ENCODE measurements at places on chromosomes 13 and 19.
A peak's percentile ranks its signal among the peaks of the same experiment; 100 is the strongest.

DNA sequence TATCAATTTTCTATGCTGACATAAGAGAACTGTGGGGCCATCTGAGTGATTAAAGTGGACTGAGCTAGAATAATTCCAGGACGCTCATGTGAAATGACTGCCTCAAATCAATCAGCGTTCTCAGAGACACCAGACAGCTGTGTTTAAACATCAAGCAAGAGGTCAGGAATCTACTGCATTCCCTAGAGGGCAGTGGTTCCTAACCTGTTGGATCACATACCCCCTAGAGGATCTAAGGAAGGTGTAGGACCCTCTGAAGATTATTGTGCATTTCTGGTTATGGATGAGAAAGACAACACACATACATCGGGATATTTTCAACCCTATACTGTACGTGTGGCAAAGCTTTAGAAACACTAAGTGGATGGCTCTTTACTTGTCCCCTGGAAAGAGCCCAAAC, 51.8 kb upstream of the FREM2 start:
- no peak for DNase-seq

GRCh38 chr19:43152214-43152613, 34.1 kb downstream of the PSG5 start:
- DNase-seq: no peak

DNA sequence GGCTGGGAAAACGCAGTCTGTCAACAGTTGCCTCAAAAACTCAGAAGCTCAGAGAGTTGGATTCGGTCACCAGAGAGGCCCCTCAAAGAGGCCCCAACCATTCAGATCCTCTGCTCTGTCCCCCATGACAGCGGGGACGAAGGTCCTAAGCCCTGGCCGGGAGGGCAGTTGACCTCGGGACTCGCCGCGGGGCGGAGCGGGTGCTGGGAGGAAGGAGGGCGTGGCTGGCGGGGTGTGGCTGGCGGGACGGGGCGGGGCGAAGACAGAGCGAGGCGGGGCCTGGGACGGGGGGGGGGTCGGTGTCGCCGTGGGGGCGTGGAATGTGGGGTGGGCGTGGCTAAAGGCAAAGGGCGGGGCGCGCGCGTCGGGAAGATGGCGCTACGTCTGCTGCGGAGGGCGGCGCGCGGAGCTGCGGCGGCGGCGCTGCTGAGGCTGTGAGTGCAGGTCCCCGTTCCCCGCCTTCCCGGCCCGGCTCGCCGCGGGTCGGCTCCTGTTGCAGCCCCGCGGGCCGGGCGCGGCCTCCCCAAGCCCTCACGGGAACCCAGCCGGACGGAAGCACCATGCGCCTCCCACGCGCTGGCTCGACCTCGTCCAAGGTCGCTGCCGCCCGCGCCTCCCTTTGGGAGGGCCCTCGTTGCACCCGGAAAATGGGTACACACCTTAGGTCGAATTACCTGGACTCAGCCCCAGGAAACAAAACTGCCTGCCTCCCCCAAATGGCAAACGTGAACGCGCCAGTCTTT, 105.2 kb downstream of the TM9SF2 start:
- peak; percentile 91 for DNase-seq

GRCh38 chr19:21143854-21144253, 2.0 kb downstream of the ZNF431 start:
- DNase-seq: no peak

GRCh38 chr13:34164582-34164981, 346.6 kb downstream of the RFC3 start:
- DNase-seq: no peak

- no peak for DNase-seq
These were observed 67.0 kb downstream of the NLRP5 start for GRCh38 chr19:56053596-56053995.

GRCh38 chr13:27425918-27426630, 1.7 kb downstream of the GTF3A start:
- peak; percentile 72 for DNase-seq

- no peak for DNase-seq
These were observed 5.9 kb downstream of the EFNB2 start for GRCh38 chr13:106529415-106530170.

GRCh38 chr13:108360139-108360538, 90.6 kb downstream of the TNFSF13B start:
- DNase-seq: no peak

DNA sequence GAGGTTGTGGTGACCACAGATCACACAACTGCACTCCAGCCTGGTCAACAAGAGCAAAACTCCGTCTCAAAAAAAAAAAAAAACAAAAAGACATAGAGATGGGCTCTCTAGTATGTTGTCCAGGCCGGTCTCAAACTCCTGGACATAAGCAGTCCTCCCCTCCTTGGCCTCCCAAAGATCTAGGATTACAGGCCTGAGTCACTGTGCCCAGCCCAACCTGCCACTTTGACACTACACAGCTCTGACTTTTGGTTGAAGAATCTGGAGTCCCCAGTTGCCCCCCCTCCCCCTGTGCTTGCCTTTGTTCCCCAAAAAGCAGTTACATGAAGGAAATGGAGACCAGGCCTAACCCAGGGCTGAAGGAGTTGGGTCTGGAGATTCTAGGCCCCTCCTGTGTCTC, 12.9 kb downstream of the CARM1 start:
- DNase-seq: no peak

DNA sequence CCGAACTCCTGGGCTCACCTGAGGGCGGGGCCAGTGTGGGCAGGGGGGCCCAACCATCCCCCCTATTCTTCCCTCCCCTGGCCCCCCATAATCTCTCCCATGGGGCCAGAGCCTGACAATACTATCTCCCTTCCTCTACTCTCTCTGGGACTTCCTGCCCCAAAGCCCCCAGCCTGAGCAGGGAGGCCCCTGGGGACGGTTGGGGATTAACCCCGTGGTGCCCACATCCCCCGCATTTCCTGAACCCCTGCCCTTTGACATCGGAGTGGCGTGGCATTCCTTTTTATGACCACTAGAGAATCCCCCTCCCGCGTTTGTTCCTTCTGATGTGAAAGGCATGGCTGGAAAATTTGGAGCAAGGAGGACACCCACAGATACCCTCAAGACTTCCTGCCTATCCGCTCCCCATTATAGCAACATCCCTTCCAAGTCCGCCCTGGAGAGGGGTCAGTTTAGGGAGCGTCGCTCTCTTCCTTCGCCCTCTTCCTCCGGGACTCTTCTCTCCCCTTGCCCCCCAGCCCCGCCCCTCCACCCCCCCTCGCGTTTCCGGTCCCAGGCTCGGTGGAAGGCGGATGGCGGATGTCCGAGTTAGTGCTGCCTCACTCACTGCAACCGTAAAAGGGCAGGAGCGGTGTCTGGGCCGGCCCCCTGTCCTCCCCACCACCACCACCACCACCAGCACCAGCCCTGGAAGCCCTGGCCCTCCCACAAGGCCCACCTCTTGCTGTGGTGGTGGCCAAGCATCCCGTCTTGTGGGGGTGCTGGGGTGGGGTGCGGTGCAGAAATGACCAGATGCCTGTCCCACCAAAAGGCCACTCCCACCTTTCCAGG, 1.8 kb downstream of the VASP start:
- no peak for DNase-seq

DNA sequence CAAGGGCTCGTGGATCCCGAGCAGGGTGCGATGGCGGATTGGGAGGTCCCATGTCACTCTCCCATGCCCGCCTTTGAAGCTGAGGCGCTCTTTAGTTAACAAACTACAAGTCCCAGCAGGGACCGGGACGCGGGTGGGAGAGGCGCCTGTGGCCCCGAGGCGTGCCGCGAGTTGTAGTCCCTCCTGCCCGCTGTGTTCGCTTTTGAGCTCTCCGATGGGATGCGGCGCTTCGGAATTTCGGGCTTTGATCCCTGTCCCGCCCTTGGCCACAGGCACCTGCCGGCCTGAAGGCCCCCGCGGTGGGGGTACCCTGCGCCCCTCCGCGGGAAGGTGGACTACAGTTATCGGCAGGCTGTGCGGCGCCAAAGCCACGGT, 11.0 kb downstream of the CYTH2 start:
- peak; percentile 51 for DNase-seq

- no peak for DNase-seq
These were observed 709.3 kb upstream of the KLHL1 start for GRCh38 chr13:70817576-70817975.

DNA sequence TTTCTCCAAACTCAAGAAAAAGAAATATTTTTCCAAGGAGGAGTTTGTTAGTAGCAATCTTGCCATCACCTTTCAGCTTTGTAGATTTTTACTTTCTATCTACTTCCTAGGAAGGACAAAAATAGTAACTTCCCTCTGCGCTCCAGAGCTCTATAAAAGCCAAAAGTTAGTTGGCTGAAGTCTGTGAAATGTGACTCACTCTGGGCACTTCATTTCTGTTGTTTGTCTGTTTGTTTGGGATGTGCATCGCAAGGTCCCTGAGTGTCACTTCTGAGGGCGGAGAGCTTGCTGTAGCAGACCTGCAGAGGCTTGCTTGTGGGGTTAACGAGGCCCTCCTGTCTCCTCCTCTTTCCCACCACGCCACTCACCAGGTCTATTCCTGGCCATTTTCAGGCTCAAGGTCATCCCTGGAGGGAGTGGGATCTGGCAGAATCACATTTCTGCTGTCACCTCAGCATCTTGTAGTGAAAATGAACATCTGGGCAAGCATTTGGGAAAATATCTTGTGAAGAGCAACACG, 307.6 kb downstream of the GPC6 start:
- no peak for DNase-seq

GRCh38 chr19:32309711-32310390, 35.6 kb upstream of the ZNF507 start:
- no peak for DNase-seq

GRCh38 chr13:18962168-18962734, 219.4 kb downstream of the TUBA3C start:
- no peak for DNase-seq

DNA sequence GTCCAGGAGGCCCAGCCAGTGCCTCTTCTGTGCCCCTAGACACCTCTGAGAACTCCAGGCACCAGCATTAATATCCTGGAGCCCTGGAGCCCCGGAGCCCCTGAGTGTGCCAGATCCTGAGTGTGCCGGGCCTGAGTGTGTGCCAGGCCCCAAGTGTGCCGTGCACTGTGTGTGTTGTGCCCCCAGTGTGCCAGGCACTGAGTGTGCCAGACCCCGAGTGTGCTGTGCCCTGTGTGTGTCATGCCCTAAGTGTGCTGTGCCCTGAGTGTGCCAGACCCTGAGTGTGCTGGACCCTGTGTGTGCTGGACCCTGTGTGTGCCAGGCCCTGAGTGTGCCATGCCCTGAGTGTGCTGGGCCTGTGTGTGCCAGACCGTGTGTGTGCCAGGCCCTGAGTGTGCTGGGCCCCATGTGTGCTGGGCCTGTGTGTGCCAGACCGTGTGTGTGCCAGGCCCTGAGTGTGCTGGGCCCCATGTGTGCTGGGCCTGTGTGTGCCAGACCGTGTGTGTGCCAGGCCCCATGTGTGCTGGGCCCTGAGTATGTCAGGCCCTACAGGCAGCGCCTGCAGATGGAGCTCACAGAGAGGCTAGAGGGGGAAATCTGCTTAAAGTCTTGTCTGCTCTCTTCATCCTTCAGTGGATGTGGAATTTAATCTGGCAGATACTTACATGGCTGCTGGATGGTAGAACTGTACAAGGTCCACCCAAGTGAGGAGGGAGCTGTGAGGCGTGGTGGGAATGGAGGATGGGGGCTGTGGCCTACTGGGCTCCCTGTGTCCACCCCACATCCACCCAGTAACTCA, 53.9 kb downstream of the C13orf46 start:
- no peak for DNase-seq

GRCh38 chr13:114046431-114046975, 72.6 kb upstream of the C13orf46 start:
- DNase-seq: no peak

DNA sequence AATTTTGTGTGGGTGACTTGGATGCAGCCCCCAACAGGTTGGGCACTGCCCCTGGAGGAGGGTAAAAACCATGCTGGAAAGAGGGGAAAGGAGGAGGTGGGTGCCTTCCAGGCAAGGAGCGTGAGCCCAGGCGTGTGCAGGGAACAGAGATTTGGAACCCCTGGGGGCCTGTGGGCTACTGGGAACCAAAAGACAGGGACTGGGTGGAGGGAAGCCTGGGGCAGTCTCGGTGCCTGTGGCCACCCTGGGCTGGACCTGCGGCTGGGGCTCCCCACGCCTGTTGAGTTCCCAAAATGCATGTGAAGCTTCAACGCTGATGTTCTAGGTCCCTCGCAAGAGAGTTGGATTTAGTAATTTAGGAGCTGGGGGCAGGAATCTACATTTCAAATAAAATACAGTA, 24.8 kb downstream of the GGACT start:
- DNase-seq: no peak

GRCh38 chr19:33365691-33366090, 7.8 kb upstream of the CEBPG start:
- no peak for DNase-seq

DNA sequence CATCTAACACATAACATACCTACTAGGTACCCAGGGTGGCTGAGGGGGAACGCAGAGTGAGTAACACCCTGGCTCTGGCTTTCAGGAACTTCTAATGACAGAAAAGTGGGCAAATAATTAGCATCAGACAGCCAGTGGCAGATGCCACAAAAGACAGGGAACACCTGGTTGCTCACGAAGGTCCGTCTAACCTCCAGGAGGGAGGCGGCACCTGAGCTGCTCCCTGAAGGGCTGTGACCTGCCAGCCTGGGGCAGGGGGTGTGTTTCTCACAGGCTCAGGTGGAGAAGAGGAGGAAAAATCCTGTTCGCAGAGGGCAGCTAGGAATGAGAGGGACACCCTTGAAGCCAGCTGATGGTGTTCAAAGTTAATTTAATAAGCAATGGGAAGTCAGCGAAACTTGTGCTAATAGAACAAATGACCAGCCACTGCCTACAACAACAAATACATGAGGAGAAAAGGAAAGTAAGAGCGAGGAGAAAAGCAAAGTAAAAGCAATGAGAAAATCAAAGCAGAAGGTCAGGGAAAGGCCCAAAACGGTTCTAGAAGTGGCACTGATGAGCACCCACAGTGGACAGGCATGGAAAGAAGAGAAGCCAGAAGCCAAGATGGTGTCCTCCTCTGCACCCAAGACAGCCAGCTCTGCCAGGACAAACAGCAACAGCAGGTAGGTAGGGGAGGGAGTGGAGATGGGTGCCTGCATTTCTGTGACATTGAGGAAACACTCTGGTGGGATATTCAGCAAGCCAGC, 87.3 kb downstream of the STK24 start:
- no peak for DNase-seq

DNA sequence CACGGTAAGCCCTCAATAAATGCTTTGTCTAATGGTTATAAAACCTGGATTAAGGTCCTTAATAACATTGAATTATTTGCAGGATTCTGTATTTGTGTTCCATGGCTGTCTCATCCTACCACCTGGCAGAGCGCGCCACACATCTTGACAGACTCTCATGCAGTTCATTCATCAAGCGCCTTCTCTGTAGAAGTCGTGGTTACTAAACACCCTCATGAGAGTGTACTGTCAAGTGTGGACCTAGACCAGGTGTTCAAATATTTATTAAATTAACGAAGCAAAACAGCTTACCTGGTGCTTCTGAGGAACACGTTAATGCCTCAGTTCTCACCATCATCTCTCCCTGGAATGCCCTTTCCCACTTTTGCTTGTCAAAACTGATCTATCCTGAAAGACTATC, 13.1 kb upstream of the FBXL3 start:
- DNase-seq: no peak

DNA sequence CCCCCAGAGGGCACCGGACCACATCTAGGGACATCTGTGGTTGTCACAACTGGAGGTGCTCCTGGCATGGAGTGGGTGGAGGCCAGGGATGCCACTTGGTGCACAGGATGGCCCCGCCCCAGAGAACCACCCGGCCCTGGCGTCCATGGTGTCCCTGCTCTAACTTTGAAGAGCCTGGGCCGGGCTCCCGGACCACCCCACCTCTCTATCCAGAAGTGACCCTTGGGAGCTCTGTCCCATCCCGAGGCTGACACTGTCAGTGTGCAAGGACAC, 22.9 kb upstream of the MYDGF start:
- DNase-seq: no peak
